ENCODE measurements at places on chromosomes 5 and 9. TPM values are rescaled to one million over a fixed set of nuclear protein-coding genes. Genes with fewer than 3 reads are reported as not detected.

DNA sequence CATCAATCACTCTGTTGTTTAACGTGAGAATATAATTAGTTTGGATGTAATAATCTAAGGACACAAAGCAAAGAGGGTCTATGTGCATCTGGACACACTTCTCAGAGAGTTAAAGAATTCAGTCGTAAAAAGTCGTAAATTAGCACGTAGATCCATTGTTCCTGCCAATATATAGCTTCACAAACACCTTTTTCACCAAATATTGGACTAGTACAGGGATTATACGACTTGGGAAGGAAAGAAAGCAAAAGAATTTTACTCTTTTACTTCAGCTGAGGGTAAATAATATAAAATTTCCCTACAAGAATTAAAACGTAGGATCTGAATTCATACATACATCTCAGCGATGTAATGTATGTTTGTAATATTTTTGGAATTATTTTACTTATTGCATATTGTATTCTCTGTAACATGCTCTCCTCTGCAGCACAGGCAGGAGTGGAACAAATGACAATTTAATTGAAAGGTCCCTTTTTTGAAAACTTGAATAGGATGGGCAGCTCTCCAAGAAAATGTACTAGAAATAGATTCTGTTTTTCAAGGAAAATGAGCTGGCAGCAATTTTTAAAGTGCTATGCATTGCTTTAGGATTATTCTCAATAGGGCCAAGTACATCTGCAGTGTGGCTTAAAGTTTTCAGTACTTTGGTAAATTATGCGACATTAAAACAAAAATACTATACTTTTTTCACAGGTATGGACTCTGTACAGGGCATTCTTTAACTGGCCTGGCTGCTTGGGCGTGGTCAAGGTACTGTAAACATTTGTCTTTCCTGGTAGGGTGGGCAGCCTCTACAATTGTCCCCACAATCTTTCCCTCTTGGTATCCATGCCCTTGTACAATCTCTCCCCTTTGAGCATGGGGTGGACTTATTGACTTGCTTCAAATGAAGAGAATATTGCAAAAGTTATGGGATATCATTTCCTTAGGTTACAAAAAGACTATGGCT lies 39.7 kb upstream of the HSD17B4 start:
- H3K36me3 ChIP-seq = no peaks in the 10 kb centered on the region
- no peaks in the 10 kb centered on the region for H3K27me3 ChIP-seq
- H3K4me3 ChIP-seq = peak overlapping the region; percentile 67
- no peak for DNase-seq
- H3K4me1 ChIP-seq = no peaks in the 10 kb centered on the region

DNA sequence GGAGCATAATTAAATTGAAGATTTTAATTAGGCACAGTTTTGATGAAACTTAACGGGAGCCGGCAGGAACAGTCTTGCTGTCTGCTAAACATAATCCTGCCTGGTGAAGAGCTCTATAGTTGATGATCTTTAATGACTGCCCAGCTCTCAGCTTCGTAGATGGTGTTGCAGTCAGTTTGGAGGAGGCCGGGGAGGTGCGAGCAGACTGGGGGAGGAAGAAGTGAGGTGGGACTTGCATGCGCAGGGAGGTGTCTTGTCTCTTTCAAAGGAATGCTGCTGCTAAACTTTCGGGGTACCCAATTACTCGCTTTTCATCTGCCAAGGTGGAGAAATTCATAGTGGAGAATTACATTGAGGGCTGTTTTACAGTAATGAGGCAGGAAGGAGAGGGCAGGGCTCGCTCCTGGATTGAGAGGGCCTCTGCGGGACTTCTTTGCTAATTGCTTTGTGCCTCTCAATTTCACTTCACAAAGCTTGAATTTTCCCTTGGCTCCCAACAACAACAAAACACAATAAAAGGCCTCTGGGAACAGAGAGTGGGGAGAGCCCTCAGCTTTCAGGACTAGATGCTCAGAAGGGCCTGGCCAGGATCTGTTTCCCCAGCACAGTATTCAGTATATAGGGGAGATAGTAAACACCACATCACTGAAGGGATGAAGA lies 257.9 kb upstream of the ADRA1B start:
- H3K4me1 ChIP-seq = no peaks in the 10 kb centered on the region
- H3K4me3 ChIP-seq = no peak overlapping the region
- no peak for DNase-seq
- no peaks in the 10 kb centered on the region for H3K27me3 ChIP-seq

DNA sequence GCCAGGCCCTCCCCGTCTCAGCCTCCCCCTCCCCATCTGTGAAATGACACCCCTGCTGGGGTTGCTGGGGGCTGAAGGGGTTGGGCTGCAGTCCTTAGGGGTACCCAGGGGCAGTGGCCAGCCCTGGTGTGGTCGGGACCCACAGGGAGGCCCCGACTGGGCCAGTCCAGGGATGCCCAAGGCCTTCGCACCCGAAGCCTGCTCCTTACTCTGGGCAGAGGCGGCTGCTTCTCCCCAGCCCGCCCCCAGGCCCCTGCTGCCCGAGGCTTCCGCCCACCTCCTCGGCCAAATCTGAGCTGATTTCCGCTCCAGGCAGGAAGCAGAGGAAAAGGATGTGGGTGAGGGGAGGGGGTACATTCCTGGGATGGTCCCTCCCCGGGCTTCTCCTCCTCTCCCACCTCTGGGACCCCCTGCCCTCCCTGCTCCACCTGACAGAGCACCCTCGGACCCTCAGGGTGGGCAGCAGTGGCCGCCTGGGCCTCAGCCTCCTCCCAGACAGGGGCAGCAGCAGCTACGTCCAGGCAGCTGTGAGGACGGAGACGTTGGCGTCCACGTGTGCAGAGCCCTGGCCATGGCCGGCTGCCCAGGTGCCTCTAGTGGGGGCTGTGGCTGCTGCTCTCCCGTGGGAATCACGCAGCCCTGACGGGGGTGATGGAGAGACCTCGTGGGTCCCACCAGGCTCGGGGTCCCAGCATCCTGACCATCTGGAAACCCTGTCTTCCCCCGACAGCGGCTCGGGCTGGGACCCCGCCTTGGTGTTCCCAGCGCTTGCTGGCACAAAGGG lies 4.2 kb upstream of the NRARP start:
- no peak overlapping the region for H3K4me3 ChIP-seq
- H3K4me1 ChIP-seq = peaks cover 19% of the 10 kb centered on the region
- H3K27ac ChIP-seq = peak overlapping the region; percentile 50
- no peaks in the 10 kb centered on the region for H3K36me3 ChIP-seq
- DNase-seq = no peak

The FOXD4 gene
- not detected for total RNA-seq

The NUTM2G gene
- total RNA-seq = not detected

GRCh38 chr5:135559354-135559753 lies 19.4 kb downstream of the CXCL14 start:
- no peaks in the 10 kb centered on the region for H3K36me3 ChIP-seq
- no peak for DNase-seq
- H3K4me1 ChIP-seq = no peaks in the 10 kb centered on the region
- H3K27me3 ChIP-seq = peaks cover 4% of the 10 kb centered on the region
- H3K4me3 ChIP-seq = no peak overlapping the region

The GCNT4 gene
- 0.43 TPM for total RNA-seq

DNA sequence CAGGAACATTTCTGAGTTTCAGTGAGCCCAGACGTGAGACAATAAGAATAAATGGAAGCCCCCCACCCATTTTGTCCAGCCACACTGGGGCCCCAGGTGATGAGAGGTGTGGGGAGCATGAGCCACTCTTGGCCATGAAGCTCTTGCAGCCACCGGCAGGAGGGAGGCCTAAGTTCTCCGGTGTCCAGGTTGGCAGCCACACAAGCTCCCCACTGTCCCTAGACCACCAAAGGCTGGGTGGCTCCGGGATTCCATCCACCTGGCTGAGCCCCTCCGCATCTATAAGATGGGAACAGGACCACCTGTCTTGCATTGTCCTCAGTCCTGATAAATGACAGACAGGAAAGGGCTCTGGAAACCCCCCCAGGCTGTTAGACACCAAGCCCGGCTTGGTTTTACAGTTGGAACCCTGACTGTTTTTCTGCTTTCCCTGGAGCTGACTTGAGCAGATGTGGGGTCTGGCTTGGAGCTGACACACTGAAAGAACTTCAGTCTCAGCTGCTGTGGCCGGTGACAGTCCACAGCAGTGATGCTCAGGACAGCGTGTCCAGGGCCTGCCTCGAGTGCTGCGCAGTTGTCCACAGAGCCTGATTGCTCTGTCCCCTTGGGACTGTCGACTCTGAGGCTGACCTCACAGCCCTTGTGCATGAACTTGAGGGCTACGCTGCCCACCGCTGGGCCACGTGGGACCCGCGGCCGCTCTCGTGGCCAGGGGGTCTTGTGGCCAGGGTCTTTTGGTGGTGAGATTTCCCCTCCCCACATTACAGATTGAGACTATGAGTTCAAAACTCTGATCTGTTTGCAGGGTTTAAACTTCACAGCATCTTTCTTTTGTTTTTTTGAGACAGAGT lies 74.8 kb downstream of the PSMB7 start:
- H3K27ac ChIP-seq = no peak overlapping the region
- no peaks in the 10 kb centered on the region for H3K27me3 ChIP-seq
- DNase-seq = no peak
- H3K4me1 ChIP-seq = peaks cover 10% of the 10 kb centered on the region

GRCh38 chr5:15020736-15021135 lies 149.2 kb upstream of the ANKH start:
- H3K36me3 ChIP-seq = no peaks in the 10 kb centered on the region
- peak overlapping the region; percentile 73 for H3K27ac ChIP-seq
- peak overlapping the region; percentile 50 for H3K4me3 ChIP-seq
- no peak for DNase-seq
- no peaks in the 10 kb centered on the region for H3K27me3 ChIP-seq
- H3K4me1 ChIP-seq = peaks cover 4% of the 10 kb centered on the region

- no peaks in the 10 kb centered on the region for H3K4me1 ChIP-seq
- no peaks in the 10 kb centered on the region for H3K36me3 ChIP-seq
- H3K27me3 ChIP-seq = no peaks in the 10 kb centered on the region
- no peak overlapping the region for H3K27ac ChIP-seq
These were observed 240.7 kb upstream of the DAPK1 start for GRCh38 chr9:87256973-87257372.

DNA sequence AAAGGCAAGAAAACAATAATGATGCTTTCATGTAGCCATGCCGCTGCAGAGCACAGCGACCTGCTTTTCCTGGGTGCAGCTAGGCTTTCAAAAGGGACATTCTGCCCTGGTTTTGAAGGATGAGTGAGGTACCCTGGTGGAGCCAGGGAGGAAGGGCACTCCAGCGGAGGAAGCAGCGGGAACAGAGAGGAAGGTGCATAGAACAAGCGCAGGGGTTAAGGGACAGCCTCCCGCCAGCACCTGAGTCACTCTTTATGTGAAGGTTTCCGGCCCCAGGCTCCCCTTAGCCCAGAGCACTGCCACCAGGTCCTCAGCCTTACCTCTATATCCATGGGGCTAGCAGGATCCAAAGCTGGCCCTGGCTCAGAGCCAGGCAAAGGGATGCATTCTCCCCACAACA lies 221.1 kb downstream of the CDK5RAP2 start:
- H3K27me3 ChIP-seq = no peaks in the 10 kb centered on the region
- no peak overlapping the region for H3K4me3 ChIP-seq
- no peaks in the 10 kb centered on the region for H3K36me3 ChIP-seq
- DNase-seq = no peak
- H3K27ac ChIP-seq = no peak overlapping the region

DNA sequence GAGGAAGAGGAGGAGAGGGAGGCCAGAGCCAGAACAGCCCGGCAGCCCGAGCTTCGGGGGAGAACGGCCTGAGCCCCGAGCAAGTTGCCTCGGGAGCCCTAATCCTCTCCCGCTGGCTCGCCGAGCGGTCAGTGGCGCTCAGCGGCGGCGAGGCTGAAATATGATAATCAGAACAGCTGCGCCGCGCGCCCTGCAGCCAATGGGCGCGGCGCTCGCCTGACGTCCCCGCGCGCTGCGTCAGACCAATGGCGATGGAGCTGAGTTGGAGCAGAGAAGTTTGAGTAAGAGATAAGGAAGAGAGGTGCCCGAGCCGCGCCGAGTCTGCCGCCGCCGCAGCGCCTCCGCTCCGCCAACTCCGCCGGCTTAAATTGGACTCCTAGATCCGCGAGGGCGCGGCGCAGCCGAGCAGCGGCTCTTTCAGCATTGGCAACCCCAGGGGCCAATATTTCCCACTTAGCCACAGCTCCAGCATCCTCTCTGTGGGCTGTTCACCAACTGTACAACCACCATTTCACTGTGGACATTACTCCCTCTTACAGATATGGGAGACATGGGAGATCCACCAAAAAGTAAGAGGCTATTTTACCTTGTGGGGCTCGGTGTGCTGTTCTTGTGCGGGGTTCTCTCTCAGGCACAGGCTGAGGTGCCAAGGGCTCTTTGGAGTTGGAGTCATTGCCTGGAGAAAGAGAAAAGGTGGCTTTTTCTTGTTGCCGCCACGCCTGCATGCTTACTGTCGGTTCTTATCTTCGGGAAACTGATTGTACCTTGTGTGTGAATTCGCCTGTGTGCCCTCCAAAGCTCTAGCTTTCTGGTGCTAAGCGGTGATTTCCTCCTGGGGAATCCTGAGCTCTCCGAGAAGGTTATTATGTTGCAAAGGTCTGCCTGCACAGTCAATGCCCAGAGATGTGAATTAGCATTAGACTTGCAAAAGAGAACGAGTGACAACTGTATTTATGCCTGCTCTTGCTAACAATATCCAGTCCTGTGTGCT lies at the start of gene ISL1:
ISL1 (plus strand) TSS at position 318 of the 991 bp plus-strand sequence; CDS start at position 542, 224 bp downstream.
- peak within 1 kb of the TSS; percentile 53 for H3K4me3 ChIP-seq
- no peak for DNase-seq
- H3K27ac ChIP-seq = no peak within 1 kb of the TSS
- no peaks in the 10 kb centered on the region for H3K36me3 ChIP-seq
- H3K27me3 ChIP-seq = peaks cover 3% of the 10 kb centered on the region

The GNAQ gene
- total RNA-seq = 29.2 TPM

DNA sequence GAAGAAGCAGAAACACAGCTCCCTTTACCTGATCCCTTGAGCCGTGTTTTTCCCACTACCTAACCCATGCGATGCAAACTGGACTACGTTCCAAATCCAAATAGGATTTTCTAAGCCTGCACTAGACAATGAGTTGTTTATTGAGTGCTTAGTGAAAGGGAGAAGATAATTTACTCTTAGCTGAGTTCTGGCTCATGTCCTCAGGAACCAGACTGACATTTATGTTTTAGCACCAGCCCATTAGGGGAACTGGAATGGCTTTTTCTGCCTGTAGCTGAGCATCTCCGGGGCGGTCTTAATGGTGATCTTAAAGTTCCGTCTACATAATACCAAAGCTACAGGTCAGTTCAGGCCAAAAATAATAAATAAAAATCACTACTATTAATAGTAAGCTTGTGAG lies 81.5 kb downstream of the SH3TC2 start:
- no peak overlapping the region for H3K27ac ChIP-seq
- DNase-seq = no peak
- H3K4me3 ChIP-seq = no peak overlapping the region
- H3K4me1 ChIP-seq = no peaks in the 10 kb centered on the region

The SYK gene
- total RNA-seq = 3.2 TPM

The TSSK1B gene
- not detected for total RNA-seq

- no peak overlapping the region for H3K27ac ChIP-seq
- H3K4me1 ChIP-seq = no peaks in the 10 kb centered on the region
- no peaks in the 10 kb centered on the region for H3K36me3 ChIP-seq
- no peak for DNase-seq
These were observed 13.7 kb upstream of the SOWAHA start for GRCh38 chr5:132799392-132799791.

GRCh38 chr9:129822898-129823541 lies 916 bp downstream of the TOR1A start:
- no peak for DNase-seq
- H3K4me3 ChIP-seq = peak overlapping the region; percentile 98
- H3K27ac ChIP-seq = peak overlapping the region; percentile 80
- no peaks in the 10 kb centered on the region for H3K27me3 ChIP-seq
- peaks cover 7% of the 10 kb centered on the region for H3K4me1 ChIP-seq

Data from ascending aorta (tissue), 2 donors.